ENCODE measurements at places on chromosomes 1 and 21.

DNA sequence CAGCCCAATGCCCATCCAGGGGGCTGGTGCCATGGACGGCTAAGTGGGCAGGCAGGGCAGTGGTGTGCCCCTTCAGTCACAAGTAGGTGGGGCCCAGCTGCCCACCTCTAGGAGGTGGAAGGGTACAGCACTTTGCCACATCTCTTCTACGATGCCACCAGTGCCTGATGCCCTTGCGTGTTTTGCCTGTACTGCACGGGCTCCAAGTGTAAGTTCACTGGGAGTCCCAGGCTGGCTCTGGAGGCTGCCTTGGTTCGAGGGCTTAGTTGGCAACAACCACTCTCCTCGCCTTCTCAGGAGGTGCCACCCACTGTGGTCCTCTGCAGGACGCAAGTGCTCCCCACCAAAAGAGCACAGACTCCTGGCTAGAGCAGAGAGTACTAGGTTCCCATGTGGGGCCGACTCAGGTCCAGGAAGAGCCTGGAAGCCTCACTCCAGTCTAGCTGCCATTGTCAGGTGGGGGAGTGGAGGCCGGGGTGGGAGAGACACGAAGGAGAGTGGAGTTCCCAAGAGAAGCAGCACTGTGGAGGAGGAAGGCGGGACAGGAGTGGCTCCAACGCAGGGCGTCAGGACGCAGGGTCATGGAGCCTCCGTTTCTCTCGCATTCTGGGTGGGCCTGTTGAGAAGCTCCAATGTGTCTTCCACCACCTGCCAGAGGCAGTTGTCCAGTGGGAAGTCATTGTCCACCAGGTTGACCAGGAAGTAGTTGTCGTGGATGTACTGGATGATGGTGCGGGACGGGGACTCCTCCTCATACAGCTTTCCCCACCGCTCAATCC is 15.5 kb downstream of the MTHFR start:
- DNase-seq, result no peak

GRCh38 chr1:154598871-154599635 is 8.9 kb downstream of the ADAR start:
- DNase-seq, result no peak

DNA sequence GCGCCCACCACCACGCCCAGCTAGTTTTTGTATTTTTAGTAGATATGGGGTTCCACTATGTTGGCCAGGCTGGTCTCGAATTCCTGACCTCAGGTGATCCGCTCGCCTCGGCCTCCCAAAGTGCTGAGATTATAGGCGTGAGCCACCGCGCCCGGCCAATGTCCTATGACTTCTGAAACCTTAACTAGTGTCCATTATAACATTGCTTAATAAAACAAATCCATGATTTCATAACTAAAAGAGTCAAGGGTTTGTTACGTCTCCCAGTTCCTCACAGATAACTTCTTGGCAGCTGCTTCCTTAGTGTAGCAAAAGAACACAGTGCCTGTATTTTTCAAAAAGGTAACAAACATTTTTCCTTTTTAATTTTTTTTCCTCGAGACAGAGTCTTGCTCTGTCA is 53.6 kb downstream of the FBXO42 start:
- no peak for DNase-seq

DNA sequence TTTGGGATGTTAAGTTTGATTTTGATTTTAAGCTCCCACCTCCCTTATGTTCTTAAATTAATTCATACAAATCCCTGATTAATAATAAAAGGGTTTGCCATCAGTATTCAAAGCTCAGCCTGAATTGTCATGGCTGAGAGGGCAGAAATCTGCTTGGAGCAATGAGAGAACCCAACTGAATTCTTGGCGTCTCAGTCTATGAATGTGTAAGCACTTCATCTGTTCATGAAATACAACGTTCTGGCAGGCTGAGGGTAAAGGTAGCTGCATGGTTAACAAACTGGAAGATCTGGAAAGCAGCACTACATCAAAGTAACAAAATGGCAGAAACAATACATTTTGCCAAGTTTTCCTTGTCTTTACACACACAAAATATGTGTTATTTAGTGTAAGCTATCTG is 95.3 kb downstream of the ACBD6 start:
- no peak for DNase-seq

DNA sequence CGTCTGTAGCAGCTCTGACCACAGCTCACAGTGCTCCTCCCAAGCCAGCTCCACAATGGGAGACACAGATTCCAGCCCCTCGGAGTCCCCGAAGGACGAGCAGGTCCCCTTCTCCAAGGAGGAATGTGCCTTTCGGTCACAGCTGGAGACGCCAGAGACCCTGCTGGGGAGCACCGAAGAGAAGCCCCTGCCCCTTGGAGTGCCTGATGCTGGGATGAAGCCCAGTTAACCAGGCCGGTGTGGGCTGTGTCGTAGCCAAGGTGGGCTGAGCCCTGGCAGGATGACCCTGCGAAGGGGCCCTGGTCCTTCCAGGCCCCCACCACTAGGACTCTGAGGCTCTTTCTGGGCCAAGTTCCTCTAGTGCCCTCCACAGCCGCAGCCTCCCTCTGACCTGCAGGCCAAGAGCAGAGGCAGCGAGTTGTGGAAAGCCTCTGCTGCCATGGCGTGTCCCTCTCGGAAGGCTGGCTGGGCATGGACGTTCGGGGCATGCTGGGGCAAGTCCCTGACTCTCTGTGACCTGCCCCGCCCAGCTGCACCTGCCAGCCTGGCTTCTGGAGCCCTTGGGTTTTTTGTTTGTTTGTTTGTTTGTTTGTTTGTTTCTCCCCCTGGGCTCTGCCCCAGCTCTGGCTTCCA is 22.9 kb upstream of the VPS13D start:
- DNase-seq, result no peak

- DNase-seq, result no peak
Observed at GRCh38 chr1:10815858-10816195, 19.4 kb upstream of the CASZ1 start.

All from AG08395 (cell line).